Daoy (cell line): ENCODE measurements at places on chromosomes 1 and 21. TPM values are rescaled to one million over a fixed set of nuclear protein-coding genes. Genes with fewer than 3 reads are reported as not detected.

- no peak for DNase-seq
Measured at GRCh38 chr21:42214081-42214750, 4.7 kb upstream of the ABCG1 start.

GRCh38 chr1:211910913-211911485 lies 80.4 kb upstream of the LPGAT1 start:
- DNase-seq, result no peak

DNA sequence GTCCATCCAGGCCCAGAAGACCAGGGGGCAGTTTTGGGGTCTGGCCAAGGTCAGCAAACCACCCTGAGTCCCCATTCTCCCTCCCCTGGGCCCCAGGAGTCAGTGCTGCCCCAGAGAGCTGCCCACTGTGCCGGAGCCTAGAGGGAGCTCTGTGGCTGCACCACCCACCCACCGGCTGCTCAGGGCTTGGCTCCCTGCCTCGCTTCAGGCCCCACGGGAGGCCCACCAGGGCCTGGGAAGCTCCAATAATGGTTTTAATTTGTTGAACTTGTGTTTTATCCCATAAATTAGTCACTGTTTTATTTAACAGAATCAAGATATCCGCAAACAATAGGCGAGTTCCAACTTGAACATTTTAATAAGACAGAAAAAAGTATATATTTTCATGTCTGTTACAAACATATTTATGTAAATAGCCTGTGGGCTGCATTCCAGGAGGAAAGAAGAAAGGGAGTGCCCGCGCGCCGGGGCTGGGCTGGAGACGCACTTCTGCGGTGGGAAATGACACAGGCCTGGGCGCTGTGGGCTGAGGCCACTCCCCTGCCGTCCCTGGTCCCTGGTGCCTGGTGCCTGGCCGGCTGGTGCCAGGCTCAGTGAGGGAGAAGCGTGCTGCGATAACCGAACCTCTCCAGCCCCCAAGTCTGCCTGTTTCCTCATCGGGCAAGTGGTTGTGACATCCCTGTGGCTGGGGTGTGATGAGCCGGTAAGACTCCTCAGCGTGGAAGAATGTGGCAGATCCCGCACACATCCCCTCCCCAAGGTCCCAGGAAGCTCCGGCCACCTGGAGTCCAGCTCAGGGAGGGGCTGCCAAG lies 160.5 kb downstream of the PEX14 start:
- DNase-seq, result peak; percentile 30

DNAH14 gene
- total RNA-seq, result 32.5 and 56.2 TPM in 2 replicates

GRCh38 chr1:117596023-117596720 lies 9.7 kb upstream of the TENT5C start:
- DNase-seq, result no peak

GRCh38 chr21:40191196-40191595 lies 324.0 kb downstream of the PCP4 start:
- DNase-seq, result no peak

DNA sequence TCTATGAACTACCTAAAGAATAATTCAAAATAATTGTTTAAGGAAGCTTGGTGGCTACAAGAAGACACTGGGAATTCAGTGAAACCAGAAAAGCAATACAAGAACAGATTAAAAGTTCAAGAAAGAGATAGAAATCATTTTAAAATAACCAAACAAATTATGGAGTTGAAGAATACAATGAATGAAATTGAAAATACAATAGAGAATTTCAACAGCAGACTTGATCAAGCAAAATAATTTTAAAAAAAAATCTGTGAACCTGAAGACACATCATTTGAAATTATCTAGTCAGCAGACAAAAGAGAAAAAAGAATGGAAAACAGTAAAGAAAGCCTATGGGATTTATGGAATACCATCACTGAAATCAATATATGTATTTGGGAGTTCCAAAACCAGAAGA lies 31.2 kb upstream of the WNT2B start:
- DNase-seq, result no peak

DNA sequence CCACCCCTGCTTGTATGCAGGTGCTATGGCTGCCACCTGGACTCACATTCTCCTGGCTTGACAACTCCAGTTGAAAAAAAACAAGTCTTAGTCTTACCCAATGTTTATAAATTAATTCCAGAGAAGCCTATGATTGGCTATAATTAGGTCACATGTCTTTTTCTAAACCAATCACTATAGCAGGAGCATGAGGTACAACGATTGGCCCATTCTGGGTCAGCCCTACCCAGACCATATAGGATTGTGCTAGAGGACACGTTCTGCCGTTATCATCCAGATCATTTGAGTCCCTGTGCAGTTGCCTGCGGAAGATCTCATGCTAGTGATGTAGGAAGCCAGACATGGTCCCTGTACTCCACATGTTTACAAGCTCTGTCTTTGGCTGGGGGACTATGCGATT lies 41.9 kb upstream of the PARP1 start:
- DNase-seq, result no peak

DNA sequence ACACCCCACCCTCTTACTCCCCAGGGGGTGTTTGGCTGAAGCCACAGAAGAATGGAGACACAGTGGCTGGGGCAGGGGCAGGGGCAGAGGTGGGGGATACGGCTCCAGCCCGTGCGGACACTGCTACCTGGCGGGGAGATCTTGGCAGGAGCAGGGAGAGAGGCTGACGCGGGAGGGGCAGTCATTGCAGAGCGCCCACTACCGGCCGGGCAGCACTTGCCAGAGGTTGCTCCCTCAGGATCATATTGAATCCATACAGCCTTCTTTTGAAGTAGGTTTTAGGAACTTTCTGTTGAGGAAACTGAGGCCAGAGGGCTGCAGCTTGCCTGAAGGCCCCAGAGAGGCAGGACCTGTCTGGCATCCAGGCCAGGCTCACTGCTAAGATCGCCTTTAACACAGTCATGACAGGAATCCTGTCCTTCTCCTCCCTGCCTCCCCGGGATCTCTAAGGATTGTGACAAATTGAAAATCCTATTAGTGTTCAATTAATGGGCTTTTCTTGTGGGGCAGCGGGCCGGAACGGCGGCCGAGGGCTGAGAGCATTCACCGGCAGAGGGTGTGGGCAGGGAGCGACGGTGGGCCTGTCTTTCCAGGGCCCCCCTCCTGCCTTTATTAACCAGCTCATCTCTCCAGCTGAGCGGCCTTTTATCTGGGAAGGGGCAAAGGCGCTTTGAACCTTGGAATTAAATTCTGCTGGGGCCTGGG lies 65.5 kb upstream of the WNT4 start:
- DNase-seq, result no peak

SFPQ gene
- total RNA-seq, result 440 and 465 TPM in 2 replicates

- DNase-seq, result peak; percentile 50
Measured at GRCh38 chr1:162536511-162536910, 25.0 kb upstream of the UAP1 start.

GRCh38 chr1:180271272-180272255 lies 41.5 kb downstream of the LHX4 start:
- peak; percentile 86 for DNase-seq

- DNase-seq, result peak; percentile 96
Measured at GRCh38 chr1:27556781-27557595, 47.0 kb downstream of the AHDC1 start.

IRF6 gene
- total RNA-seq, result not detected in 2 replicates

DNA sequence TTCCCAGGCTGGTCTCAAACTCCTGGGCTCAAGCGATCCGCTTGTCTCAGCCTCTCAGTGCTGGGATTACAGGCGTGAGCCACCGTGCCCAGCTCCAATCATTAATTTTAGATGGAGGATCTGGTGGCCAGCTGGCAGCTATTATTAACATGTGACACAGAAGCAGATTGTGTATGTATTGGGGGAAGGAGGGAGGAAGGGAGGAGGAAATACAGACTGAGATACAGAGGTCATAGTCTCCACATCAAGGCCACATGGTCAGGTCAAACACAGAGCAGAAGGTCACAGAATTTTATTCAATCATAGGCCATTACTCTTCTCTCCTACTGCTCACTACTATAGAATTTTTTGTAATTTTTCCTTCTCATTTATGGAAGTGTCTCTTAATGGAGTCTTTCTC lies 57.9 kb upstream of the ADORA3 start:
- no peak for DNase-seq

GRCh38 chr1:199945591-199945990 lies 81.9 kb upstream of the NR5A2 start:
- no peak for DNase-seq

GRCh38 chr1:171712341-171712740 lies 29.5 kb downstream of the VAMP4 start:
- DNase-seq, result no peak

AQP10 gene
- not detected in 2 replicates for total RNA-seq

- no peak for DNase-seq
Measured at GRCh38 chr1:112320058-112320457, 76.0 kb upstream of the CTTNBP2NL start.

FAM163A gene
- 0.06 TPM in 1 of 2 replicates, not detected in the other for total RNA-seq

DNA sequence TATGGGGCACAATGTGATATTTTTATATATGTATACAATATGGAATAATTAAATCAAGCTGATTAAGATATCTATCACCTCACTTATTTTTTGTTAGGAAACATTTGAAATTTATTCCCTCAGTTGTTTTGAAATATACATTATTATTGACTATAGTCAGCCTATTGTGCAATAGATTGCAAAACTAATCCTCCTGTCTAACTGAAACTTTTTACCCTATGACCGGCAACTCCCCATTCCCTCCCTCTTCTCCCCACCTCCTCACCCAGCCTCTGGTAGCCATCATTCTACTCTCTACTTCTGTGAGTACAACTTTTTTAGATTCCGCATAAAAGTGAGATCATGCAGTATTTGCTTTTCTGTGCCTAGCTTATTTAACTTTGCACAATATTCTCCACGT lies 117.7 kb upstream of the SGIP1 start:
- no peak for DNase-seq

TRPM2 gene
- 4.4 and 9.1 TPM in 2 replicates for total RNA-seq

POU3F1 gene
- 1.1 and 3.7 TPM in 2 replicates for total RNA-seq

DNA sequence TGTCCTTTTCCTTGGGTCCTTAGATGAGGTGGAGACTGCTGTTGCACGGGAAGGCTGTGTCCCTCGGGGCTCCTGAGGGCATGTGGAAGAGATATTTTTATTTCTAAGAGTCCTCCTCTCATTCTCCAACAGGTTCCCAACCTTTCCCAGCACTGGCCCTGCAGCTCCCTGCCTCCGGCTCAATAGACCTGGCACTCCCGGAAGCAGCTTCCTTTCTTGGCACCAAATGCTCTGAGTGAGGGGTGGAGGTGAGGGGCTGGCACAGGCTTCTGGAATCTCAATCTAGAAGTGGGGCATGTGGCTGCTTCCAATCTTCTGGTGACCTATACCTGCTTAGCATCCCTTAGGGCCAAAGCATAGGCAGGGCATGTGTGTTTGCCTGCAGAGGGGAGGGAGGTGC lies 4.5 kb downstream of the ETV3L start:
- no peak for DNase-seq

DNA sequence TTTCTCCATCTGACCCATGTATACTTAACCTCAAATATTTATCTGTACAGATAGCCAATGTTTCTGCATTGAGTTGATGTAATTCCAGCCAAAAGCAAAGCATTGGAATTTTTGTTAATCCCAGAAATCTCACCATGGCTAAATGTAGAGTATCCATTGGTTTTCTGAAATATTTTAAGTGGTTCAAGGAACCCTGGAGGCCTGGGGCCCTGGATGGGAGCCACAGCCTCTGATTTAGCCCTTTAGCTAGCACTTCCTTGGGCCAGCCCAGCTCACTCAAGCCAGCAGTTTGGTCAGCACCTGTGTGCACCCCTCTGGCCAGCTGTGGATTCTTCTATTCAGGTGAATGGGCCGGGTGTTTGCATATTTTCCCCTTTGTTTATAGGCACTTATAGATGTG lies 18.8 kb upstream of the EPS8L3 start:
- DNase-seq, result no peak

GRCh38 chr1:19534281-19534680 lies 48.9 kb upstream of the CAPZB start:
- no peak for DNase-seq

- DNase-seq, result peak; percentile 85
Measured at GRCh38 chr1:25568090-25568833, 24.9 kb downstream of the LDLRAP1 start.

DNA sequence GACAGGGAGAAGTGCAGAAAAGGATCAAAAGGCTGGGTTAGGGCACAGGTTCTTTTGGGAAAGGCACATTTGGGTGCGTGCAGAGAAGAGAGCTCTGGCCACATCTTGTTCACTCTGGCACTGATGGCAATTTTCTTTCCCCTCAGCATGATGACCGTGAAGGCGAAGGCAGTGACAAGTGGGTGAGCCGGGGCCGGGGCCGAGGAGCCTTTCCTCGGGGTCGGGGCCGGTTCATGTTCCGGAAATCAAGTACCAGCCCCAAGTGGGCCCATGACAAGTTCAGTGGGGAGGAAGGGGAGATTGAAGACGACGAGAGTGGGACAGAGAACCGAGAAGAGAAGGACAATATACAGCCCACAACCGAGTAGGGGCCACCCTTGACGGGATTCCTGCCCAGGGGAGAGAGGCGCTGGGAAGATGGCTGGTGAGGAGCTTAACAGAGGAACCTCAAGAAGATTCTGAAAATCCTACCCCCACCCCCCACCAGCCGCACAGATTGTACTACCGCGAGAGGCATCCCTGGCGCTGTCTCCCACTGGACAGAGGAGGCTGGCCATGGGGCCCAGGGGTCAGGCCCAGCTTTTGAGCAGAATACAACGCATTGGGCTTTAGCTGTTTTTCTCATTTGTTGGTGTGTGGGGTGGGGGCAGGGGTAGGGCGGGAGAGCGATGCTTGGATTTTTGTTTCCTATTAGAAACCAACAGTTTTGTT lies 2.4 kb upstream of the SH3D21 start:
- no peak for DNase-seq

SERINC2 gene
- total RNA-seq, result 3.2 and 4.1 TPM in 2 replicates

HES3 gene
- total RNA-seq, result not detected in 2 replicates

DNA sequence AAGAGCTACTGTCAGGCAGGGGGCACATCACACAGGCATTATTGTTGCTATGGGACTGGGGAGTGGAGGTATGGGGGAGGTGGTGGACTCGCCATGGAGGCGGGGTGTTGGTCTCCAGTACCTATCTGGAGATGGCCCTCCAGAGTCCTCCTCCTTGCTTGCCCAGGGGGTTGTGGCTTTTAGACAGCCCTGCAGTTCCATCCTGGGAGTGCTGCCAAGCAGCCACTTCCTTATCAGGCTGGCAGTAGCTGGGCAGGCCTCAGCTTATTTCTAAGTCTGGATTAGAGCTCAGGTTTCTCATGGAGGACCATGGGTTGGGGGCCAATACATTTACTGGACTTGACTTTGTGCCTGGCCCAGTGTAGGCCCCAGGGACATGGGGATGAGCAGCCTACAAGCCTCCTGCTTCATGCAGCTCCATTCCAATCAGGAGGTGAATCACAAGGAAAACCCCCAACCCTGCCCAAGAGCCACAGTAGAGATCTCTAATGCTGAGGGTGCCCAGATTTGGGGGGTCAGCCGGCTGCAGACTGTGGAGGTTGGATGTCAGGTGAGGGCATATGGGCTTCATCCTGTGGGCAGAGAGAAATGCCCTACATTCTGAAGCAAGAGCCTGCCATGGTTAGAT lies 210.7 kb upstream of the EDN2 start:
- no peak for DNase-seq

DNA sequence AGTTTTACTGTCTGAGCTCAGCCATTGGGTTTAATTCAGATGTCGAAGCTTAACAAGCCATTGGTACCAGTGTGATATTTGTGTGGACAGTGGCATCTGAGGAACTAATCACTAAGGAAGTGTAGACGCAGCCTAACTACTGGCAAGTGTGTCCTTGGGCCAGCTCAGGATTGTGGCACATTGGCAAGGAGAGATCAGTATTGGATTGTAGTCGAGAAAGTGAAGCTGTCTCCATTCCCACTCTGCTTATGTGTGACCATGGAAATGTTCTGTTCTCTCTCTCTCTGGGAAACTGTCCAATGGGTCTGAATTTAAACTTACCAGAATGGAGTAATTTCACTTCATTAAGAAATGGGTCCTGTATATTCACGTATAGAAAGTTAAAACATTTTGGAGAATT lies 112.2 kb downstream of the ITSN1 start:
- no peak for DNase-seq

GRCh38 chr1:159916242-159917051 lies 8.9 kb downstream of the TAGLN2 start:
- DNase-seq, result peak; percentile 95

GJB5 gene
- total RNA-seq, result not detected in 2 replicates

FCRL2 gene
- total RNA-seq, result not detected in 2 replicates
